Bone marrow (tissue), 2 donors: ENCODE measurements at places on chromosomes 1 and 21.
A peak's percentile ranks its signal among the peaks of the same experiment; 100 is the strongest.

- DNase-seq: no peak
Measured at GRCh38 chr1:153678519-153679336, at the start of gene NPR1. TSS of gene NPR1 (plus strand) at chr1:153678688. CDS start at chr1:153679109, 421 bp downstream.

DNA sequence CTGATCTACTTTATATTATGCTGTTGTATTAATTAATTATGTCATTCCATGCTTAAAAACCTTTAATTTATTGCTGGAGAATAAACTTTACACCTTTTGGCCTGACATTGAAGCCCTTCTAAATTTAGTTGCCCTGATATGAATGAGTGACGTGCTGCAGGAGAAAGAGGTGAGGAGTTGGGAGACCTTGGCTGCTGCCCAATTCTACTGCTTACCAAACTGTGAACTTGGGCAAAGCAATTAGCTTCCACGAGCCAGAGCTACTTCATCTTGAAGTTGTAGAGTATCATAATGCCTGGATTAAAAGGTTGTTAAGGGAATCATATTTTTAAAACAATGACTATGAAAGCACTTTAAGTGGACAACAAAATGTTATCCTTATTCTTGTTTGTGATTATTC, 126.8 kb upstream of the DEPDC1 start:
- DNase-seq: no peak

DNA sequence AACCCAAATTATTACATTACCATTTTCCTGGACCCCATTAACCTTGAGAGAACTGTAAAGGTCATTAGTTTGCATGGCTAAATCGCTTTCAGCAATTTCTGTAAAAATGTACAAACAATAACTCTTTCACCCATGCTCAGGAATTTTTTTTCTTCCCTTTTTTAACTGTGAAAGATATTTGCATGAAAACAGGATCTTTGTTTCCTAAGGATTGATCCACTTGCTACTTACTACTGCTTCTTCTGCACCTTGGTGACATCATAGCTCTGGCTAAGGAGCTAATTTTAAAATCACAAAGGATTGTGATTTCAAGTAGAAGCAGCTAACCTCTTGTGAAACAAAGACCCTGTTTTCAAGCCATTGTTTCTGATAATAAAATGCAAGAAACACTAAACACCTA, 274.6 kb upstream of the ESRRG start:
- DNase-seq: no peak

DNA sequence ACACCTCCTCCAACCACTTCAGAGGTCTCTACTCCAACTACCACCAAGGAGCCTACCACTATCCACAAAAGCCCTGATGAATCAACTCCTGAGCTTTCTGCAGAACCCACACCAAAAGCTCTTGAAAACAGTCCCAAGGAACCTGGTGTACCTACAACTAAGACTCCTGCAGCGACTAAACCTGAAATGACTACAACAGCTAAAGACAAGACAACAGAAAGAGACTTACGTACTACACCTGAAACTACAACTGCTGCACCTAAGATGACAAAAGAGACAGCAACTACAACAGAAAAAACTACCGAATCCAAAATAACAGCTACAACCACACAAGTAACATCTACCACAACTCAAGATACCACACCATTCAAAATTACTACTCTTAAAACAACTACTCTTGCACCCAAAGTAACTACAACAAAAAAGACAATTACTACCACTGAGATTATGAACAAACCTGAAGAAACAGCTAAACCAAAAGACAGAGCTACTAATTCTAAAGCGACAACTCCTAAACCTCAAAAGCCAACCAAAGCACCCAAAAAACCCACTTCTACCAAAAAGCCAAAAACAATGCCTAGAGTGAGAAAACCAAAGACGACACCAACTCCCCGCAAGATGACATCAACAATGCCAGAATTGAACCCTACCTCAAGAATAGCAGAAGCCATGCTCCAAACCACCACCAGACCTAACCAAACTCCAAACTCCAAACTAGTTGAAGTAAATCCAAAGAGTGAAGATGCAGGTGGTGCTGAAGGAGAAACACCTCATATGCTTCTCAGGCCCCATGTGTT, 66.6 kb downstream of the TPR start:
- DNase-seq: no peak

DNA sequence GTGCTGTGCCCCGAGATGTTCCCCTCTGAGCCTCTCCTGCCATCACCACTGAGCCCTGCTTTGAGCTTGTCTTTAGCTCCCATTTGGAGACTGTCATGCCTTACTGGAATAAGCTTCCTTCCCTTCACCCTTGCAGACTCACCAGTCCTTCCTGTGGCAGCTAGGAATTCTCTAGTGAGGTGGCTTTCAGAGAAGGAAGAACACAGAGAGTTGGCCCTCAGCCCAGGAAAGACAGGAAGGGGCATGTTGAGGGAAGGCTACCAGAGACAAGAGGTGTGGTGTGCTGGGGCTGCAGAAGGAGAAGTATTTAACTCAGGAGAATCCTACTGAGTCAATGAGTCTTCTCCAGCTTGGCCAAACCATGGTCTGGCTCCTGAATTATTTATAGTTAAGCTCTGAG, 76.3 kb downstream of the UCK2 start:
- DNase-seq: peak; percentile 2

- DNase-seq: no peak
Measured at GRCh38 chr1:14415396-14415795, 183.1 kb upstream of the KAZN start.

DNA sequence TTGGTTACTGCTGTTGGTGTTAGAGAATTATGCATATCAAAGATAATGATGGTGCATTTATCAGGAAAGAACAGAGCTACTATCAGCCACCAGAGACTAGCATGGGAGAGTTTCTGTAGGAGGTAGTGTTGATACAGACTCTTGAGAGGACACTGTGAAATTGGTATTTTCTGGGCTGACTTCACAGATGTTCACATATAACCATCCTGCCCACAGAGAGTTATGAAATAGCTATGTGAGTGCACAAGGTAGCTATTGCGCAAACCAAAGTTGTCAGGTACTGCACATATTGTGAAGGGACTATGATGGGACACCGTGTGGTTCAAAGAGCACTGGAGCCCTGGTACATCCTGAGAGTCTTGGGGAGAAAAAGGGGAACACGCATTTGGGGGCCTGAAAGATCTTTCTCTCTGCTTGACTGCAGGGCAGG, 1.4 kb upstream of the TLCD4 start:
- no peak for DNase-seq

- no peak for DNase-seq
Measured at GRCh38 chr1:228782662-228783417, 47.6 kb downstream of the RHOU start.

GRCh38 chr1:110483308-110483685, 32.3 kb downstream of the PROK1 start:
- DNase-seq: no peak

GRCh38 chr1:244779410-244779809, 56.0 kb upstream of the COX20 start:
- DNase-seq: no peak

DNA sequence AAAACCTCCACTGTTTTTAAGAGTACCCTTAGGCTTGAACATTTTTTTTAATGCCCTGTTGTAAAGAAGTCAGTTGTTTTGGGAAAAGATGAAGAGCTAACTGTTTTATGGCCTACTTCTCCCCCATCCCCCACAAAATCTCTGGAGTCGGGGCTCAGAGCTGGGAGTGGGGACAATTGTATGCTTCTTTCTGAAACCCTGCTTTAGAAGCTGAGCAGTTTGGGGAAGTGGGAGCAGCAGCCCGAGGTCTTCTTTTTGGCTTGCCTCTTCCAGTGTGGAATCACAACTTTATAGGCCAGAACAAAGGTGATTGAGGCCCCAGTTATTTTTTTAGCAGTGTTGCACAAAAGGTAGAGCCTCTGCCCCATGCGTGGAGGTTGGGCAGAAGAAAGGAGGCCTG, 25.2 kb downstream of the PPP2R5A start:
- no peak for DNase-seq

DNA sequence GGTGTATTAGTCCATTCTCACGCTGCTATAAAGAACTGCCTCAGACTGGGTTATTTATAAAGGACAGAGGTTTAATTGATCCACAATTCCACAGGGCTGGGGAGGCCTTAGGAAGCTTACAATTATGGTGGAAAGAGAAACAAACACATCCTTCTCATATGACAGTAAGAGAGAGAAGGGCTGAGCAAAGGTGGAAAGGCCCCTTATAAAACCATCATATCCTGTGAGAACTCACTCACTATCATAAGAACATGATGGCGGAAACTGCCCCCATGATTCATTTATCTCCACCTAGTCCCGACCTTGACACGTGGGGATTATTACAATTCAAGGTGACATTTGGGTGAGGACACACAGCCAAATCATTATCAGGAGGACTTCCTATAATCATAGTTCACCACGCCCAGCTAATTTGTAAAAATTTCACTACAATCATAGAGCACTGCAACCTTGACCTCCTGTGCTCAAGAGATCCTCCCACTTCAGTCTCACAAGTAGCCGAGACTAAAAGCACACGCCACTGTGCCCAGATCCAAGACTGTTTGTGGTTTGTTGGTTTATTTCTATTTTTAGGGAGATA, 164.9 kb downstream of the RERE start:
- DNase-seq: no peak

DNA sequence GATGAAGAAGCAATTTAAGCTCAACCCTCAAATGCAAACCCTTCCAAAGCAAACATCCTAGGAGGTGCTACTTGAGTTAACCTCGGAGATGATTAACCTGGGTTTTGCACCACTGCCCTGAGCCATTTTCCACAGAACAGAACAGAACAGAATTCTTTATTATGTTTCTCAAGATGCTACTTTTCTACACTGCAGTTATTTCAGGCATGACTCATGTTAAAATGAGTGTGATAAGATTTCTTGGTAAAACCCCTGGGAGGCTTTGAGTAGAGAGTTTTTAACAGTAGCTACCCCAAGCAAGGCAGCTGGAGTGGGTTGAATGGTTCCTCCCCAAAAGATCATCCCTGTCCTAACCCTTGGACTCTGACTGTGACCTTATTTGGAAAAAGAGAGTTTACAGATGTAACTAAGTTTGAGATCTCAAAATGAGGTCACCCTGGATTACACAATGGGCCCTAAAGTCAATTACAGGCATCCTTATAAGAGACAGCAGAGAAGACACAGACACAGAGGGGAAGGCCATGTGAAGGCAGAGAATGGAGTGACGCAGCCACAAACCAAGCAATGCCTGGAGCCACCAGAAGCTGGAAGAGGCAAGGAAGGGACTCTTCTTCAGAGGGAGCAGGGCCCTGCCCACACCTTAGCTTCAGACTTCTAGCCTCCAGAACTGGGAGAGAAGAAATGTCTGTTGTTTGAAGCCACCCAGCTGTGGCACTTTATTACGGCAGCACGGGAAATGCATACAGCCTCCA, 153.4 kb downstream of the ETS2 start:
- peak; percentile 23 for DNase-seq

GRCh38 chr1:50080904-50081586, 27.7 kb upstream of the ELAVL4 start:
- no peak for DNase-seq

DNA sequence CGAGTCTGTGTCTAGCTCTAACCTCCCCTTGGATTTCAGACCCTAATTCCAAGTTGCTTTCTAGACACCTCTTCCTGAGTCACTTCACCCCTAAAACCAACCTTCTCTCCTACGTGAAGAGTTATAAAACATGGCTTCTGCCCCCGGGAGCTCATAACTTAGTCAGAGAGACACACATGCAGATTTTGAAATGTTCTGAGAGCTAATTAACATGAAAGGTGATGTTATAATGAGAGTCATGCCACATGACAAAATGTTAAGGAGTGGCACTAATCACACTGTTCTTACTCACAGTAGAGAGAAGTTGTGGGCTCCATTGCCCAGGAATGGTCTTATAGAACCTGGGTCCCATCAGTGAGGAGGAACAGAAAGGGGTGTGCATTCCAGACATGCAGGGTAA, 117.1 kb downstream of the LRIG2 start:
- DNase-seq: no peak

DNA sequence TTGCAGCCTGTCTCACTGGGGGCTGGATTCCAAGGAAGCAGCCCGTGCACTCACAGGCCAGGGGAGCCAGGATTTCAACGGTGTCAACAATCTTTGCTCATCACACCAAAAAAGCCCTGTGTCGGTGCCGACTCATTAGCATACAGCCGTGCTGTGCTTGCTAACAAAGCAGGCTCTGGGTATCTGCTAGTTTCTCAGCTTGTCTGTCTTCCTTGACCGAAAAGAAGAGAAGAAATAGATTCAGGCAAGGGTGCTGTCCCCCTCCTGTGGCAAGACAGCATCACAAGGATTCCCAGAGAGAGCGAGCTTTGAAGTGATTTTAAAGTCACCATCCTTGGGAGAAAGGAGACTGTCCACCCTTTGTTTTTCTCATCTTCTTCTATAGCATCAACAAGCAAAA, 214.7 kb downstream of the SDCCAG8 start:
- DNase-seq: no peak
